Hepatocyte (in vitro differentiated cells): ENCODE measurements at places on chromosomes 4 and X. TPM values are rescaled to one million over a fixed set of nuclear protein-coding genes. Genes with fewer than 3 reads are reported as not detected.

- peak; percentile 17 for DNase-seq
- H3K27me3 ChIP-seq: no peaks in the 10 kb centered on the region
- no peaks in the 10 kb centered on the region for H3K36me3 ChIP-seq
- H3K27ac ChIP-seq: peak overlapping the region; percentile 5
Observed at GRCh38 chr4:53541577-53542206, 49.6 kb downstream of the LNX1 start.

GRCh38 chr4:94412658-94413038, 39.1 kb upstream of the PDLIM5 start:
- no peaks in the 10 kb centered on the region for H3K27me3 ChIP-seq
- H3K4me1 ChIP-seq: peaks cover 16% of the 10 kb centered on the region
- no peak overlapping the region for H3K4me3 ChIP-seq
- peak; percentile 38 for DNase-seq
- H3K36me3 ChIP-seq: no peaks in the 10 kb centered on the region
- H3K27ac ChIP-seq: peak overlapping the region; percentile 21

- H3K27ac ChIP-seq: no peak overlapping the region
- H3K27me3 ChIP-seq: no peaks in the 10 kb centered on the region
- no peaks in the 10 kb centered on the region for H3K4me1 ChIP-seq
- no peaks in the 10 kb centered on the region for H3K36me3 ChIP-seq
Observed at GRCh38 chrX:145949056-145949455, 131.4 kb downstream of the SLITRK2 start.

GRCh38 chr4:3613967-3614730, 81.9 kb upstream of the LRPAP1 start:
- no peak overlapping the region for H3K27ac ChIP-seq
- no peak overlapping the region for H3K4me3 ChIP-seq
- H3K36me3 ChIP-seq: no peaks in the 10 kb centered on the region
- H3K27me3 ChIP-seq: no peaks in the 10 kb centered on the region
- DNase-seq: no peak

DNA sequence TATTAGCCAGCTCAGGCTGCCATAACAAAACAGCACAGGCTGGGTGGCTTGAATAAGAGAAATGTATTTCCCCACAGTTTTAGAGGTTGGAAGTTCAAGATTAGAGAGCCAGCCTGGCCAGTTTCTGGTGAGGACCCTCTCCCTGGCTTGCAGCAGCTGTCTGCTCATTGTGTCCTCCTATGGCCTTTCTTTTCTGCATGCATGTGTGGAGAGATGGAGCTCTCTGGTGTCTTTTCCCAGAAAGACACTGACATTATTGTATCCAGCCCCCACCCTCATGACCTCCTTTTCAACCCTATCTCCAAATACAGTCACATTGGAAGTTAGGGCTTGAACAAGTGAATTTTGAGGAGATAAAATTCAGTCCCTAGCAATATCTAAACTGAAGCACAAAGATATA, 263.8 kb upstream of the PABPC4L start:
- DNase-seq: no peak
- no peaks in the 10 kb centered on the region for H3K27me3 ChIP-seq
- no peak overlapping the region for H3K4me3 ChIP-seq
- no peak overlapping the region for H3K27ac ChIP-seq
- no peaks in the 10 kb centered on the region for H3K36me3 ChIP-seq
- H3K4me1 ChIP-seq: no peaks in the 10 kb centered on the region

DNA sequence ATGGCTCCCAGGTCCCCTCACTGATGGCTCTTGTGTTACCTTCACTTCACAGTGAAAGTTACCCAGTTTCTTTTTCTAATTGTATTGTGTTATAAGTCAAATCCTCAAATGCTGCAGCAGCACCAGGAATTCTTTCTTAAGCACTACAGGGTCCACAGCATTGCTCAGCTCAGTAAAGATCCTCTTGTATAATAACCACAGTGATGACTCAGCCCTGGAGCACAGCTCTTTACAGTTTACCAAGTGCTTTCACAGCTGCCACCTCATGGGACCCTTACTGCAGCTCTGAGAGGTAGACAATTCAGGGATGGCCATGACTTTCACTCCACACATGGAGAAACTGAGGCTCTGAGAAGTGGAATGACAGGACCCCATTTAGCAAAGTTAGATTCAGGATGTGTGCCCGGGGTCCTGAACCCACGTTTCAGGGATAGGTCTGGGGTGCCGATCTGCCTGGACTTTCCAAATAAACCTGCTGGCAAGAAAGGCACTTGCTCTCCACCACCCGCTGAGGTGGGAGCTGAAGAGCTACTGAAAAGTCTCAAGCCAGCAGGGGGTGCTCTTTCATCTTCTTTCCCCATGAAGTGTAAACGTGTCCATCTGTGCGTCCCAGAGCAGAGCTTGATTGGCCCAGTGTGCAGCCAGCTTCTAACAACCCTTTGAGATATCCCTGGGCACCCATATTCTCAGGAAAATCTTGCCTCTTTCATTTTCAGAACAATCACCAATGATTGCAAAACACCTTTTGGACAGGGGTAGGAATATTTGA, 35.7 kb upstream of the GABRQ start:
- H3K4me3 ChIP-seq: no peak overlapping the region
- no peaks in the 10 kb centered on the region for H3K4me1 ChIP-seq
- no peak for DNase-seq
- no peaks in the 10 kb centered on the region for H3K27me3 ChIP-seq
- H3K36me3 ChIP-seq: no peaks in the 10 kb centered on the region

- no peak for DNase-seq
- no peak overlapping the region for H3K27ac ChIP-seq
- no peaks in the 10 kb centered on the region for H3K36me3 ChIP-seq
- H3K4me1 ChIP-seq: peaks cover 3% of the 10 kb centered on the region
- H3K27me3 ChIP-seq: no peaks in the 10 kb centered on the region
Observed at GRCh38 chr4:156523991-156524390, 447.6 kb downstream of the PDGFC start.

DNA sequence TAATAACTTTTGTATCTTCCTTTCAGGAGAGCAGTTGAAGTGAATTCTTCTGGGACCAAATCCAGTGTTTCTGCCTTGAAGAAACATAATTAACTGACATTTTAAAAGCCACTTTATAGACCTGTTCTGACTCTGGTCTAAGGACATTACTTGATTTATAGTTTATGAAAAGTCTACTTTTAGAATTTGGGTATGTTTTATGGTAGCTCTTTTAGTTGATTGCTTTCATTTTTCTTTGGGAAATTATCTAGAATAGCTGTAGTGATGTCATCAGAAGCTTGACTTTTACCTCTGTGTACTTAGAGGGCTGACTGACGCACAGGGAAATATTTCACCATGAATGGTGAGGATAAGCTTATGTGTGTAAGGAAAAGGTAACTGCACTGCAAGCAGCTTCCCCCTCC, 131.8 kb upstream of the LIMCH1 start:
- peak overlapping the region; percentile 5 for H3K27ac ChIP-seq
- no peaks in the 10 kb centered on the region for H3K36me3 ChIP-seq
- no peaks in the 10 kb centered on the region for H3K4me1 ChIP-seq
- DNase-seq: peak; percentile 44
- H3K27me3 ChIP-seq: no peaks in the 10 kb centered on the region

- no peak overlapping the region for H3K27ac ChIP-seq
- DNase-seq: no peak
- H3K36me3 ChIP-seq: no peaks in the 10 kb centered on the region
- no peaks in the 10 kb centered on the region for H3K4me1 ChIP-seq
Observed at GRCh38 chrX:102976793-102977495, 39.9 kb downstream of the RAB40AL start.

DNA sequence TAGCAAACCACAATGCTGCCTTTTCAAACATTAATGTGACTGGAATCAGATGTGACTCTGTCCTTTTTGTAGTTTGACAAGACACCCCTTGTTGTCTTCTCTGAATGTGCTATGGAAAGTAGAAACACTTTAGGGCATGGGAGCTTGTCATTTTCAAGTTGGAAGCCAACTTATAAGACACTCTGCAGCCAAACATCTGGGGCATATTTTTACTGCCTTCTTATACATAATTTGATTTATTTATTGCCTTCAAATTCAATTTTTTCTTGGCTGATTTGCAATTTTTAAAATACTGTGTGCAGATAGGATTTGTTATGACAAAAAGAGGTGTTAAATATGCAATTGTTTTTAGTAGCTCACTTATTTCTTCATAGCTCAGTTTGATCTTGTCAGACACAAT, 1002.0 kb upstream of the PCDH7 start:
- H3K4me3 ChIP-seq: no peak overlapping the region
- no peaks in the 10 kb centered on the region for H3K36me3 ChIP-seq
- peak overlapping the region; percentile 29 for H3K27ac ChIP-seq
- no peaks in the 10 kb centered on the region for H3K4me1 ChIP-seq
- no peak for DNase-seq
- no peaks in the 10 kb centered on the region for H3K27me3 ChIP-seq

DNA sequence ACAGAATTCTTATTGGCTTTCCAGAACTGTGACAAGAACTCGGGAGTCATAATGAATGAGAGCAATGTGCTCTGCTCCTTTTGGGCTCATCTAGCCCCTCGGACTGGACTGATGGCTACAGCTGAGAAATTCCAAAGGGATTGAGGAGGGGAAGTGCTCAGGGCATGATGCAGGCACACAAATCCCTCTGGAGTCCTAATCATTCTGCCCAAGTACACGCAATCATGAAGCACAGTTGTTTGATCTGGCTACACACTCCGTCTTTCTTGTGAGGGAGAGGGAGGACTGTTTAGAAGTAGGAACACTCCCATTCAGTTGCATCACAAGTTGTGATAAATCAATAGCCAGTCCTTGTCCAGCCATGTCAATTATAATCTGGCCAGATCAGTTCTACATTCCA, 237.5 kb downstream of the COL25A1 start:
- H3K4me1 ChIP-seq: no peaks in the 10 kb centered on the region
- no peak overlapping the region for H3K27ac ChIP-seq
- H3K4me3 ChIP-seq: no peak overlapping the region
- no peaks in the 10 kb centered on the region for H3K36me3 ChIP-seq
- DNase-seq: no peak

DNA sequence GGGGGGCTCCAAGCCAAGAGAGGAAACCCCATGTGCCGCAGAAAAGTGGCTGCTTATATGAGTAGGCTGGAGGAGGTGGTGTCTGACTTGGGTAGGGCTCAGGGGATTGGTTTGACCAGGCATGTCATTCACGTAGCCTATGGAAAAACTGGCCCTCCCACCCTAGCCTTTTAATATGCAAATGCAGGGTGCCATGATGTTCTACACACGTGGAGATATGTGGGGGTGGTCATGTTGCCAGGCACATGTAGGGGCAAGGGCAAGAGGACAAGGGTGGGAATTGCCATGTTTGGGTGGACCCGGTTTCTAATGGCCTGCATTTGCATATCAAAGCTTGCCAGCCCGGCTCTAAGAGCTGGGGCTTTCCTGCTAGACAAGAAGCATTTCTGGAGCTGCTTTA, 86.9 kb upstream of the SHISA3 start:
- no peak overlapping the region for H3K4me3 ChIP-seq
- H3K36me3 ChIP-seq: no peaks in the 10 kb centered on the region
- no peak overlapping the region for H3K27ac ChIP-seq
- no peaks in the 10 kb centered on the region for H3K4me1 ChIP-seq
- H3K27me3 ChIP-seq: no peaks in the 10 kb centered on the region
- no peak for DNase-seq

GRCh38 chr4:185276036-185276435, 66.6 kb downstream of the SNX25 start:
- no peak for DNase-seq
- H3K36me3 ChIP-seq: no peaks in the 10 kb centered on the region
- H3K4me3 ChIP-seq: no peak overlapping the region
- H3K27me3 ChIP-seq: no peaks in the 10 kb centered on the region
- H3K27ac ChIP-seq: no peak overlapping the region
- H3K4me1 ChIP-seq: no peaks in the 10 kb centered on the region

DNA sequence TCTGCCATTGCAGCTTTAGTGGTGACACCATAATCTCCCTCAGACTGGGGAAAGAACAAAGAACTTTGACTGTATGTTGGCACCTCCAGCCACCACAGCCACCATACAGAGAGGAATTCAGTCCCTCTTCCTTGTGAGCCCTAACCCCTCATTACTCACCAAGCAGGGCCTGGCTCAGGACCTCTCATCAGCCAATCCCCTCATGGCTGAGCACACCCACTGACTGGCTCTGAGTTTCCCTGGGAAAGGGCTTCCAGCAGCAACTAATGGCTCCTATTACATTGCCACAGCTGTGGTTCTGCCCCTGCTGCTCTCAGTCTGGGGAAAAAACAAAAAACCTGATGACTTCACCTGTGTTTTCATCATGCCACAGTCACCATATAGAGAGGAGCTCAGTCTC, 1482.6 kb downstream of the FAM133A start:
- H3K36me3 ChIP-seq: no peaks in the 10 kb centered on the region
- H3K27me3 ChIP-seq: no peaks in the 10 kb centered on the region
- H3K27ac ChIP-seq: no peak overlapping the region
- DNase-seq: no peak

DNA sequence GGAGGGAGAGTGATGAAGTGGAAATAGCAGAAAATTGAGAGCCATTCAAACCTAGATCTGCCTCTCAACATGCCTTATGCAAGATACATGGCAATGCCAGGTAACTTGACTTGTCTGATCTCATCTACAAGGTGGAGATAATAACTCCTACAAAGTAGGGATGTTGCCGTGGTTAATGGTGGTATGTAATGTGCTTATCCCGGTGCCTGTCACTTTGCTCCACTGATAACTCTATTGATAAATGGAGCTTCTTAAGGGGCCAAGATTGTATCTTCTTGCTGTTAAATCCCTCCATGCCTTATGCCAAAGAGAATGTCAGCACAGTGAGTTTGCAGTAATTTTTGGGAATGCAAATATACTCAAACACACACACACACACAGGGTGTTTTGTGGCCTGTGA, 355.8 kb downstream of the MAPK10 start:
- H3K27me3 ChIP-seq: no peaks in the 10 kb centered on the region
- H3K27ac ChIP-seq: no peak overlapping the region
- no peak overlapping the region for H3K4me3 ChIP-seq
- DNase-seq: no peak
- H3K36me3 ChIP-seq: no peaks in the 10 kb centered on the region
- H3K4me1 ChIP-seq: no peaks in the 10 kb centered on the region

GRCh38 chr4:181958446-181958845, 284.8 kb upstream of the TENM3 start:
- no peak overlapping the region for H3K27ac ChIP-seq
- H3K4me3 ChIP-seq: no peak overlapping the region
- H3K36me3 ChIP-seq: no peaks in the 10 kb centered on the region
- no peak for DNase-seq

DNA sequence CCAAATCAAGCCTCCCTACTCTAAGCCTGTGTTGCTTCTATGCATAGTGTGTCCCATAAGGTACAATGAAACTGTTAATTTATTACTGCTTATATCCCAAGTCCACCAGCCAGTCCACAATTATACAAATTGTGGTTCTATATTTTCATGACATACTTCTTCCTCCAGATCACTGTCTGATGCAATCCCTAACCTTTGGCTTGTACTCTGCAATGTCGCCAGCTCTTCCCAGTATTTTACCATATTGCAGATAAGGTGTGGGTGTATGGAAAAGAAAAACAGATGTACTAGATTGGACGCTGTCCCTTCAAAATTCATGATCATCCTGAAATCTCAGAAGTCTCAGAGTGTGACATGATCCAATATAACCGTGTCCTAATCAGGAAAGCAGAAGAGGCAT, 286.2 kb downstream of the GASK1B start:
- no peaks in the 10 kb centered on the region for H3K4me1 ChIP-seq
- DNase-seq: no peak
- H3K36me3 ChIP-seq: no peaks in the 10 kb centered on the region
- H3K27me3 ChIP-seq: no peaks in the 10 kb centered on the region

GRCh38 chrX:29435396-29435795, 780.0 kb upstream of the MAGEB2 start:
- no peaks in the 10 kb centered on the region for H3K27me3 ChIP-seq
- no peak overlapping the region for H3K4me3 ChIP-seq
- no peaks in the 10 kb centered on the region for H3K36me3 ChIP-seq

The EFNB1 gene
- 36.4 and 46.4 TPM in 2 replicates for total RNA-seq

The CT47B1 gene
- not detected in 2 replicates for total RNA-seq

The GNPDA2 gene
- total RNA-seq: 20.3 and 22.4 TPM in 2 replicates

The MGAT4D gene
- total RNA-seq: not detected in 2 replicates

The RHOXF2B gene
- not detected in 2 replicates for total RNA-seq

The SPANXA2 gene
- not detected in 2 replicates for total RNA-seq

The ASMTL gene
- 10.1 and 15.1 TPM in 2 replicates for total RNA-seq
